ENCODE measurements at places on chromosomes 6 and 20. TPM values are rescaled to one million over a fixed set of nuclear protein-coding genes. Genes with fewer than 3 reads are reported as not detected.

The OR2B6 gene
- total RNA-seq, result not detected

The LY86 gene
- not detected for total RNA-seq

The MYB gene
- total RNA-seq, result under 0.01 TPM

The FAM217A gene
- not detected for total RNA-seq

The BFSP1 gene
- total RNA-seq, result 2.0 TPM

The RBPJL gene
- not detected for total RNA-seq

The GNAS-AS1 gene
- under 0.01 TPM for total RNA-seq

The MUC21 gene
- not detected for total RNA-seq
